Activated B cell treated with CpG ODN at 0.5 μM for 24 hours (primary cell): ENCODE measurements at places on chromosomes 11 and 22. TPM values are rescaled to one million over a fixed set of nuclear protein-coding genes. Genes with fewer than 3 reads are reported as not detected.

DNA sequence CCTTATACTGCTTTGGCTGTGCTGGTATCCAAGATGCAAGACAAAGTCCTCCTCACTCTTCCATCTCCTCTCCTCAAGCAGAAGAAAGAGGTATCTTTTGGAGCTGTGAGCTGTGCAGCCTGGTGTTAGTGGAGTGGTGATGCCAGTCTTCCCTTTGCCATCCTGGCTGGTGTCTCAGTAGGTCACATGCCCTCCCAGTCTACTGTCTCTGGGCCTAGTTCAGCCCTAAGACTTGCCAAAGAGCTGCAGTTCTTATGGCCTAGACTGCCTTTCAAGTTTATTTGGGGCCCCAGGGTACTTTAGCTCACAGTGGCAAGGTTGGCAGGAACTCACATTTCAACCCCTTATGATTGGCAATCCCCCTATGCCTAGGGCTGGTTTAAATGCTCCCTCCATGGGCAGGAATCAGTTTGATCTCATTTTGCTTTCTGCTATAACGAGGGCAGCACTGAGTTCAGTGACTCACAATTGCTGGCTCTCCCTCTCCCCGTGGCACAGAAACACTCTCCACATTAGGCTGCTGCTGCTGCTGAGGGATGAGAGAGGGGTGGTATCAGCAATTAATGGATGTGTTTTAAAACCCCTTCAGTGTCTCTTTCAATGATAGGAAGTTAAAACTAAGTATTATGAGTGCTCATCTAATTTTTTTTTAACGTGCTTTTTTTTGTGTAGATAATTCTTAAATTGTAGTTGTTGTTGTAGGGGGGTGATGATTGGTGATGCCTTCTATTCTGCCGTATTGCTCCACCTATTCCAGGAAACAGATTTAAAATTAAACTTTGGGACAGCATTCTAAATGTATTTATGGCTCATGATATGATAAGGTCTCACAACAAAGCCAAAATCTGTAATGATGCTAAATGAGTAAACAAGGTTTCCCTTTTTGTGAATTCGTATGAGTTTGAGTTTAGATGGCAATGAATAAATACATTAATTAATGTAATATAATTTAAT is 1295.0 kb downstream of the JRKL start:
- no peak for DNase-seq

GRCh38 chr11:13378316-13378715 is 84.7 kb downstream of the BTBD10 start:
- no peak for DNase-seq

- DNase-seq = no peak
These were observed 368.1 kb downstream of the DCDC1 start for GRCh38 chr11:31001427-31001826.

Gene CHRNA10
- 2.5 and 3.0 TPM in 2 replicates for total RNA-seq

- DNase-seq = no peak
These were observed 15.7 kb upstream of the PAX6 start for GRCh38 chr11:31826536-31827438.

DNA sequence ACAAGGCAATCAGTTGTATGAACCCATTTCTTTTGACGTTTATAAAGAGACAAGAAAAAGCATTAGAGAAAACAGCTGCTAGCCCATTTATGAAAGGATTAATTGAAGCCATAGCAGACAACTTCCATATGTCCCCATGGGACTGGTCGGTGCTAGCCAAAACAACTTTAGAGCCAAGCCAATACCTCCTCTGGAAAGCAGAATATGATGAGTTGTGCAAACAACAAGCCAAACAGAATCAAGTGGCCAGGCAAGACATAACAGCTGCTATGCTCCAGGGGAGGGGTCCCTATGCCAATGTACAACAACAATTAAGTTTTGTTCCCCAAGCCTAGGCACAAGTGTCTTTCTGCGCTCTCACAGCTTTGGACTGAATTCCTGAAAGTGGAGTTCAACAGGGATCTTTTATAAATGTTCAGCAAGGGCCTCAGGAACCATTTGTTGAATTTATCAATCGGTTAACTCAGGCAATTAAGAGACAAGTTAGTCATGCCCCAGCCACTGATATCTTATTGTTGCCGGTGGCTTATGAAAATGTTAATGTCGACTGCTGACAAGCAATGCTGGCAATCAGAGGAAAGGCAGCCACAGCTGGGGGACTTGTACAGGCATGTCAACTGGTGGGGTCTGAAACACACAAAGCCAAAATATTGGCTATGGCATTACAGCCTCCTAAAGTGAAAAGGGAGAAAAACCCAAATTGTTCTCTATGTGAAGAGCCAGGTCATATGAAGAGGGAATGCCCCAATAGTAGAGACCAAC is 1593.1 kb upstream of the TENM4 start:
- no peak for DNase-seq

DNA sequence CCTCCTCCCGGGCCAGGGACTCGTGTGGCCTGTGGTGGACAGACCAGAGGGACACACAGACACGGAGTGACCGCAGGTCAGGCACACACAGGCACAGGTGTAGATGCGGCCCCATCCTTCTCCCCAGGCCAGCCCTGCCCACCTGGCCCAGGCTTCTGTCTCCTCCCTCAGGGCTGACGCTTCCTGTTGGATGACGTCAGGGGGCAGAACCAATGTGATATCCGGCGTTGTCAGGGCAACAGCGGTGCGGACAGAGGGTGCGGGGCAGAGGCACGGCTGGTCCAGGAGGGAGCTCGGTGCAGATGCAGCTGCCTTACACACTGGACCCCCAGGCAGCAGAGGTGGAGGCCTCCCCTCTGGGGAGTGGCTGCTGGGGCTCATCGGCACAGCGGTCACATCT is 2.9 kb upstream of the TUBGCP6 start:
- no peak for DNase-seq

GRCh38 chr22:45202333-45203149 is 38.2 kb downstream of the KIAA0930 start:
- no peak for DNase-seq

Gene UCP3
- total RNA-seq = 4.4 and 5.7 TPM in 2 replicates

Gene B3GAT1
- not detected in 2 replicates for total RNA-seq
